ENCODE measurements at places on chromosomes 16 and 17. TPM values are rescaled to one million over a fixed set of nuclear protein-coding genes. Genes with fewer than 3 reads are reported as not detected.

- no peaks in the 10 kb centered on the region for H3K4me1 ChIP-seq
- no peaks in the 10 kb centered on the region for H3K27me3 ChIP-seq
- no peak overlapping the region for H3K27ac ChIP-seq
- no peak for DNase-seq
Measured at GRCh38 chr16:10088380-10088793, 93.8 kb downstream of the GRIN2A start.

- no peaks in the 10 kb centered on the region for H3K4me1 ChIP-seq
- no peak overlapping the region for H3K27ac ChIP-seq
- no peak overlapping the region for H3K4me3 ChIP-seq
- H3K27me3 ChIP-seq = no peaks in the 10 kb centered on the region
- H3K36me3 ChIP-seq = no peaks in the 10 kb centered on the region
Measured at GRCh38 chr16:31267332-31268032, 7.7 kb downstream of the ITGAM start.

GRCh38 chr17:72446525-72447250 is 325.9 kb downstream of the SOX9 start:
- H3K36me3 ChIP-seq = no peaks in the 10 kb centered on the region
- no peaks in the 10 kb centered on the region for H3K27me3 ChIP-seq
- H3K4me3 ChIP-seq = no peak overlapping the region
- H3K4me1 ChIP-seq = no peaks in the 10 kb centered on the region

- no peaks in the 10 kb centered on the region for H3K4me1 ChIP-seq
- H3K36me3 ChIP-seq = no peaks in the 10 kb centered on the region
- H3K27ac ChIP-seq = no peak overlapping the region
- no peak overlapping the region for H3K4me3 ChIP-seq
- no peak for DNase-seq
Measured at GRCh38 chr16:68752602-68753001, 15.5 kb downstream of the CDH1 start.

DNA sequence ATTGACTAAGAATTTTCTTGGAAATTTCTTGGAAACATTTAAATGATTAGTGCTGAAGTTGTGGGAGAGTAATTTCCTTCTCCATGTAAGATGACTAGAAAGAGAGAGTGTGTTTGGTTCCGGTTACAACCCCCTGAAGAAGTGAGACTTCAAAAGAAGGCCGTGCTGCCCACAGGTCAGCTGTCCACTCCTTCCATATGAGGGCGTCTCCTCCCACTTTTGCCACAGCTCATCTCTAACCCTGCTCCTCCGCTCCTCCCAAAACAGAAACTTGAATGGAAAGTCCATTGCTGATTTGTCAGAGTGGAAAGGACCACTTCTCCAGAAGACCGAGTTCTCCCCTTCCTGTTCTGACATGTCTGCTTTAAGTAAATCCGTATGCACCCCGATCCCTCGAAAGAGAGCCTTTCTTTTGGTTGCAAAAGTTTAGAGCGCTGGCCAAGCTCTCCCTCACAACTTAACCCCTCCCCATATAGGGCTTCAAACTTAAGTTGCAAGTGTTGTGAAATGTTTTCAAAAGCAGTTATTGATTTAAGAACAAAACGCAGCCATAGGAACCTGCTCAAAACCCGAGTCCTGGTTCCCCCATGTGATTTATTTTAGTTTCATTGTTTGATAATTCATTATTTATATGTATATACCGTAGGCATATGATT is 129.5 kb downstream of the SOCS1 start:
- H3K27ac ChIP-seq = no peak overlapping the region
- peaks cover 6% of the 10 kb centered on the region for H3K36me3 ChIP-seq
- H3K4me1 ChIP-seq = no peaks in the 10 kb centered on the region
- H3K4me3 ChIP-seq = no peak overlapping the region
- no peaks in the 10 kb centered on the region for H3K27me3 ChIP-seq
- DNase-seq = no peak

DNA sequence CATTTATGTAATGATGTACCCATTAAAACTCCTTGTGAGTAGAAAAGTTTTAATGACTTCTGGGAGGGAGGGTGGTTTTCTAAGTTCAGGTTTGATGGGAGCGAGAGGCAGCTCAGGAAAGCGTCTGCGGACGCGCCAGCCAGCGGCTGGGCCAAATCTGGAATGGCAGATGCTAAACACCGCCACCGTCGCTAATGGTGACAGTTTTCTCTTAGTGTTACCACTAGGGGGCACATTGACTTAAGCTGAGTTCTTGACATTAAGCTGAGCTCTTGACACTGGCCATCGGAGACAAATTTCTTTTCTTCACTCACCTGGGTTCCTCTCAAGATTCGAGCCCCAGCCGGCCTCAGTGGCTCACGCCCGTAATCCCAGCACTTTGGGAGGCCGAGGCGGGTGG is 6.7 kb downstream of the TRPV1 start:
- DNase-seq = no peak
- H3K27me3 ChIP-seq = no peaks in the 10 kb centered on the region
- peaks cover 24% of the 10 kb centered on the region for H3K36me3 ChIP-seq
- no peaks in the 10 kb centered on the region for H3K4me1 ChIP-seq
- H3K4me3 ChIP-seq = no peak overlapping the region

DNA sequence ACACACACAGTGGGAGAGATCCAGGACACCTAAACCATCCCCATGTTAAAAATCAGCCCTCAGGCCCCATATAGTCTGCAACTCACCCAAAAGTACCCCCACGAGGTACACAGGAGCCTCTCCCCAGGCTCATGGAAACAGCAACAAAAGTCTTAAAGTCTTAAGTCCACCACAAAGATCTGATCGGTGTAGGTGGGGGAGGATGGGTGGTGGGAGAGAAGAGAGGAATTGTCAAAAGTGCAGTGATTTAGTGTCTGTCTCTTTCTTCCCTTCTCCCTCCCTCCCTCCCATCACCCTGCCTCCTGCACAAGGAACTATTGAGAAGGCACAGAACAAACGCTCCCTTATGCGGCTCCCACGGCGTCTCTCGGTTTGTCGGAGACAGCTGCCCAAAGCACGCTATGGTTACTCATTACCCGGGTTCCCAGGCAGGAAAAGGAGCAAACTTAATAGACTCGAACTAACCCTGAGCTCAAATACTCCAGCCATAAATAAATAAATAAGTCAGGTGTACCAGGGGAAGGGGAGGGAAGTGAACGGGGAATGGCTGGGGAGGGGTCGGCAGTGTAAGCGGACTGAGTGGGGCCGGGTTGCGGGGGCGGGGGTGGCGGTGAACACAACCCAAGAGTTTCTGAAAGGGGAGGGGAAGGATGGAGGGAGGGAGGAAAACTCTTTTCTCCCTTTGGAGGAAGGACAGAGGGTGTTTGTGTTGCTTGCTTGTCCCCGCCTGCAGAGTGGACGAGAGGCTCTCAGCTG is 477.4 kb downstream of the SLC39A11 start:
- no peak for DNase-seq
- H3K36me3 ChIP-seq = no peaks in the 10 kb centered on the region
- H3K4me3 ChIP-seq = no peak overlapping the region
- H3K27me3 ChIP-seq = no peaks in the 10 kb centered on the region
- no peak overlapping the region for H3K27ac ChIP-seq

The ERCC4 gene
- total RNA-seq = 6.1 TPM

The PIP4K2B gene
- total RNA-seq = 21.5 TPM

Measured in liver (tissue), 10 donors.